ENCODE measurements at places on chromosomes 2 and 18. TPM values are rescaled to one million over a fixed set of nuclear protein-coding genes. Genes with fewer than 3 reads are reported as not detected.

RGPD3 gene
- total RNA-seq, result 0.67 TPM

RGPD4 gene
- not detected for total RNA-seq

RIT2 gene
- total RNA-seq, result not detected

DNA sequence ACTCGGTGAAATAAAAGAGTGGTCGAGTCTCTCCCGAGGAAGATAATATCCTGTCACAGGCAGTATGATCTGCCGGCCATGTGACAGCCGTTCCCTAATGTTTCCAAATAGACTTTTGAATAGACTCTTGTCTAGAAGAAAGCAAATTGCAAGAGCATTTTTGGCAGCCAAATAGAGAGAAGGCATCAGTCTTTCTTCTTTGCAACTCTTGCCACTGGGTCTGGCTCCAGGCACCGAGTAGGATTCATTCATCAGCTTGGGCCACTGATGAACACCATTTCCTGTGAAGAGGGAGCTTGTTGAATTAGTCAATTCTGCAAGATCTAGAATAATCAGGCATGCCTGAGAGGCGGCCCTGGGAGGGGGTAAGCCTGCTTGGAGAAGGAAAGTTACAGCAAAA lies 165.6 kb downstream of the KLHL29 start:
- DNase-seq, result no peak

DNA sequence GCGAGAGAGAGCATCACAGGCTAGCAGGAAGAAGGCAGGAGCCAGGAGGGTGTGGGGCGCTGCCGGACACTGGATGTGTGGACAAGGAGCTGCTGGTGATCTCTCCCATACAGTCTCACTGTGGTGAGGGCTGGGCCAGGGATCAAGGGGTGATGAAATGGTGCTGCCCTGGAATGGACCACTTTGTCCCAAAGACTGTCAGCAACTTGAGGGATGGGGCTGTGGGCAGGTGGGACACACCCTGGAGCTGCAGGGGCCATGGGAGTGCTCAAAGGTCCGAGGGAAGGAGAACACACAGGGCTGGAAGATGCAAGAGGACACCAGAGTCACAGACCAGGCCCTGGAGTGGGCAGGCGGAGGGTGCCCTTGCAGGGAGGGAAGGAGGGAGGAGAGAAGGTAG lies 38.0 kb downstream of the COA5 start:
- peak; percentile 27 for DNase-seq

- DNase-seq, result peak; percentile 67
Observed at GRCh38 chr2:85578243-85579180, 1.1 kb downstream of the VAMP8 start.

- no peak for DNase-seq
Observed at GRCh38 chr2:179265082-179265510, 464 bp upstream of the SESTD1 start.

- DNase-seq, result no peak
Observed at GRCh38 chr2:222946700-222947287, 86.0 kb downstream of the ACSL3 start.
